ENCODE measurements at places on chromosomes 3 and 15. TPM values are rescaled to one million over a fixed set of nuclear protein-coding genes. Genes with fewer than 3 reads are reported as not detected.

MAGEL2 gene
- total RNA-seq, result 0.09 TPM

CCR3 gene
- total RNA-seq, result not detected

C3orf80 gene
- total RNA-seq, result not detected

CCDC33 gene
- not detected for total RNA-seq

CCR9 gene
- 0.09 TPM for total RNA-seq

SUCLG2 gene
- total RNA-seq, result 69.4 TPM

SUSD5 gene
- 1.4 TPM for total RNA-seq

LRRC31 gene
- 0.24 TPM for total RNA-seq

LPCAT4 gene
- total RNA-seq, result 4.5 TPM

ZBED2 gene
- total RNA-seq, result not detected

WDR93 gene
- not detected for total RNA-seq

IL17RB gene
- 1.4 TPM for total RNA-seq

CPOX gene
- total RNA-seq, result 9.8 TPM

- H3K4me3 ChIP-seq, result no peak overlapping the region
- no peaks in the 10 kb centered on the region for H3K27me3 ChIP-seq
- no peak for DNase-seq
- H3K36me3 ChIP-seq, result no peaks in the 10 kb centered on the region
- H3K4me1 ChIP-seq, result peaks cover 32% of the 10 kb centered on the region
- peak overlapping the region; percentile 83 for H3K27ac ChIP-seq
Observed at GRCh38 chr3:15612001-15612400, 10.5 kb downstream of the BTD start.

- no peaks in the 10 kb centered on the region for H3K27me3 ChIP-seq
- DNase-seq, result no peak
- no peak overlapping the region for H3K4me3 ChIP-seq
- peaks cover 10% of the 10 kb centered on the region for H3K4me1 ChIP-seq
- no peaks in the 10 kb centered on the region for H3K36me3 ChIP-seq
Observed at GRCh38 chr15:77327168-77327567, 92.7 kb downstream of the PEAK1 start.

DNA sequence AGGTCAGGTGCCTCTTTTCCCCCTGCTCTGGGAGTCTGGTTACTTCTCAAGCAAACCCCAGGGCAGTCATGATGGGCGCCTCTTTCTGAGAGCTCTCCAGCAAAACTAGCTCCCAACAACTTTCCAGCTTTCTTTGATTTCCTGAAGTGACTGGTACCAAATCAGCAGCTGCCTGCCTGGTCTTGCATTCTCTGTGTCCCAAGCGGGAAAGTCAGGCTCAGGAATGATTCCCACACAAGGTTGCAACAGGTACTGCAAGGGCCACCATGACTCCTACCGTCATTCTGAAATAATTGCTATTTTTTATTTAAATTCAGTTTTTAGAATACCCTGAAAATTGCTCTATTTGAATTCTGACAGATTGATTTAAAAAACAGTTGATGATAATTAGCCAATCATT, 658.7 kb downstream of the SQOR start:
- H3K27me3 ChIP-seq, result no peaks in the 10 kb centered on the region
- H3K4me1 ChIP-seq, result no peaks in the 10 kb centered on the region
- DNase-seq, result no peak
- no peaks in the 10 kb centered on the region for H3K36me3 ChIP-seq
- no peak overlapping the region for H3K4me3 ChIP-seq

DNA sequence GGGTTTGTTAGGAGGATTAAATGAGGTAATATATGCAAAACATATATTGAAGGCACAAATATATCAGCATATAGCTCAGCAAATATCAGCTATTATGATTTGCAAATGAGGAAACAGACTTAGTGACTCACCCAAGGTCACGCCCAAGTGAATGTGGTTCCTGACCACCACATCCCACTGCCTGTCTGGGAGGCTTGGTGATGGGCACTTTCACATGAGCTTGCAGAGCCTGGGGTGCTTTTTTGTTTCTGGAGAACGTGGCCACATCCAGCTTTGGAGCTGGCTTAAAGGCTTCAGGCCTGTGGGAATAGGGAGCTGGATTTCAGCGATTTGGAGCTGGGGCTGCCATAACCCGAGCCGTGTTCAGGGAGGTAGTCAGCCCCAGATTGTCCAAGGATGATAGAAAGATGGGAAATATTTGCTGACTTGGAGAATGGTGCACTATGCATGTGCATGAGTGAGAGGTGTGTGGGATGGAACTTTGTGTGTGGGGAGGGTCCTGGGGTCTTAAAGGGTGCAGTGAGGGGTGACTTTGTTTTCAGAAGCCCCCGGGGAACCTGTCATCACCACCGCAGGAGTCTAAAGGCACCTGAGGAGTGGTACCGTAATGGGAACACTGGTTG, 12.0 kb upstream of the FGD5 start:
- no peaks in the 10 kb centered on the region for H3K36me3 ChIP-seq
- DNase-seq, result no peak
- H3K27ac ChIP-seq, result no peak overlapping the region
- no peak overlapping the region for H3K4me3 ChIP-seq
- no peaks in the 10 kb centered on the region for H3K4me1 ChIP-seq

- no peak for DNase-seq
- no peaks in the 10 kb centered on the region for H3K36me3 ChIP-seq
- no peaks in the 10 kb centered on the region for H3K27me3 ChIP-seq
- no peak overlapping the region for H3K27ac ChIP-seq
Observed at GRCh38 chr3:134850761-134851160, 55.7 kb downstream of the EPHB1 start.

DNA sequence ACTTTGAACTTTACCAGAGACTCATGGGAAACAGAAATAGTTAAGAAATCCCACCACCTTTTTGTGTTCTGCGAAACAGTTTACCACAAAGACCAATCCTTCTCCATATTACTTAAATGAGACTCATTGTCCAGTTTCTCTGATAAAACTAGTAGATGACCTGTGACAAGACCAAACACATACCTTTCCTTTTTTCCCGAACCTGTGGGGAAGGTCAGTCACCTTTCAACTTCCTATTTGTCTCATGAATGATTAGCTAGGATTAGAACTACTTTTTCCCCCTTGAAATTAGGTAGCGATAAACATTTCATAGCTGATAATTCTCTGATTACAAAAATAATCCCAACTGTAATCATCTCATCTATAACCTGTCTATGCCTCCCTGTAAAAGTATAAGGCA, 2.3 kb upstream of the TBC1D5 start:
- no peaks in the 10 kb centered on the region for H3K36me3 ChIP-seq
- H3K4me3 ChIP-seq, result no peak overlapping the region
- H3K27me3 ChIP-seq, result no peaks in the 10 kb centered on the region
- H3K4me1 ChIP-seq, result peaks cover 19% of the 10 kb centered on the region
- no peak for DNase-seq

GRCh38 chr3:162015856-162016255, 519.2 kb downstream of the OTOL1 start:
- DNase-seq, result no peak
- H3K36me3 ChIP-seq, result no peaks in the 10 kb centered on the region
- no peak overlapping the region for H3K27ac ChIP-seq
- H3K4me1 ChIP-seq, result no peaks in the 10 kb centered on the region

DNA sequence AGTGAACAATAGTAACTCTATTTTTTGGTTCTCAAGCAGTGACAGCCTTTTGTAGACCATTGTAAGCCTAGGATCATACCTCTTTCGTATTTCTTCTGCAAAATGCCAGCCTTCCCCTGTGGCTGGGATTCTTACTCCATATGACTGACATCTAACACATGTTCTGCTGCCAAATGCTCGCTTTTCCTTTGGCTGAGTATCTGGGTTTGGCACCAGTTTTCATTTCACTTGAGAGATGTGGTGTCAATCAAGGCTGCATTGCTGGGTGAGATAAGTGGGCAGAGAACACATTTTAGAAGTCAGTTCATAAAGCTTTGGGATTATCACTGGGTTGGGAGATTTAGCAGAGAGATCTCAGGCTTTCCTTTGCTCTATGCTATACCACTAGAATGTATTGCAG, 514.7 kb upstream of the SGO1 start:
- no peak overlapping the region for H3K4me3 ChIP-seq
- H3K4me1 ChIP-seq, result no peaks in the 10 kb centered on the region
- H3K36me3 ChIP-seq, result no peaks in the 10 kb centered on the region
- DNase-seq, result no peak

DNA sequence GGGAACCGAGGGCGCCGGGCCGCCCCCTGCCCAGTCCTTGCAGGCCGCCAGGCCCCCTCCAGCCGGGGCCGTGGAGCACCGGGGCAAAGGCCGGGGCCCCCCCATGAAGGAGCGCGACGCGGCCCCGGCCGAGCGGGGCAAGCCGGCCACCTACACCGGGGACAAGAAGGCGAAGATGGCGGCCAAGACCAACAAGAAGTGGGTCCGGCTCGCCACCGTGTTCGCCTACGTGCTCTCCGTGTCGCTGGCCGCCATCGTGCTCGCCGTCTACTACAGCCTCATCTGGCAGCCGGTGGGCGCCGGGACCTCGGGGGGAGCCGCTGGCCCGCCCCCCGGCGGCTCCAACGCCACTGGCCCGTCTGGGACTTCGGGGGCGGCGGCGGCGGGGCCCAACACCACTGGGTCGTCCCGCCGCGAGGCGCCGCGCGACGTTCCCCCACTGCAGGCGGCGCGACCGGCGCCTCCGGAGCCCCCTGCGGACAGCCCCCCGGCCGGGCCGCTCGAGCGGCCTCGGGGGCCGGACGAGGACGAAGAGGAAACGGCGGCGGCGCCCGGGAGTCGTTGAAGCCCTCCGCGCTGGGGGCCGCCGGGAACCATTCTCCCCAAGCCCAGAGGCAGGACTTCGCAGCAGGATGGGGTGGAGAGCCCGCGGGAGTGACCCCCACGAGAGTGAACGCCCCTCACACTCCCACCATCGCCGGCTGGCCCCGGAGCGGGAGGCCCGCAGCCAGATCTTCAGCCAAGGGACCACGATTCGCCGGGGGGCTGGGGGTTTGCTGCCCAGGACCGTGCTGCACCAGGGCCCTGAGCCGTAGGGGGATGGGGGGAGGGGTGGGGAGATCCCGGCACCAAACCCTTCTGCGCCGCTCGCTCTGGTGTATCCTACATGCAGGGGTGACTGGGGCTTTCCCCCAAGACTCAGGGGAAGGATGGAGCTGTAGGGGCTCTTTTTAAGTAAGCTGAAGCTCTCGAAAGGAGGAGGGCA, 753 bp downstream of the INAFM2 start:
- H3K27me3 ChIP-seq, result no peaks in the 10 kb centered on the region
- DNase-seq, result no peak
- H3K4me3 ChIP-seq, result peak overlapping the region; percentile 84
- peaks cover 8% of the 10 kb centered on the region for H3K36me3 ChIP-seq

DNA sequence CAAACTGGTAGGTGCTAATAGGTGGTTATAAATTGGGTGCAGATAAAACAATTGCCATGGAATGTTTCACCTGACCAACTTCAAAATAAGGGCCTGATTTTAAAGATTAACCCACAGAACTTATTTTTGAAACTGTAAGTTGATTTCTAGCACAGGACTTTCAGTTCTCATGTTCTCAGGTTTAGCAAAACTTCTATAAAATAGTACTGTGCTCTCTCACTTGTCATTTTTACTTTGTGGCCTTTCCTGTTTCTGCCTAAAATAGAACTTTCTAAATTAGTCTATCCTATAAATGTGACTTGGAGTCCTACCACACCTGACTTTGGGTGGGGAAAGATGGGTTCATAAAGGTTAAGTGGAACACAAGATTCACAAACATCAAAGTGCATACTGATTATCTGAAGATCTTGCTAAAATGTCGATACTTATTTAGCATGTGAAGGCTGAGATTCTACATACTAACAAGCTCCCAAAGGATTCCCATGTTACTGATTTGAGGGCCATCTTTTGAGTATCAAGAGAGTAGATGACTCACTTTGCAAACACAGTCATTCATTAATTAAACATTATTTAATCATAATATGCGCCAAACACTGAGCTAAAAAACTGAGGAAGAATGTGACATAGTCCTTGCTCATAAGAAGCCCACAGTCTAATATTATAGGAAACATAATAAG, 38.6 kb downstream of the BTLA start:
- H3K4me1 ChIP-seq, result no peaks in the 10 kb centered on the region
- no peaks in the 10 kb centered on the region for H3K36me3 ChIP-seq
- no peak overlapping the region for H3K27ac ChIP-seq
- no peak for DNase-seq
- no peaks in the 10 kb centered on the region for H3K27me3 ChIP-seq

GRCh38 chr3:70517124-70517890, 204.9 kb upstream of the MDFIC2 start:
- H3K4me1 ChIP-seq, result no peaks in the 10 kb centered on the region
- no peaks in the 10 kb centered on the region for H3K36me3 ChIP-seq
- no peak for DNase-seq
- H3K4me3 ChIP-seq, result no peak overlapping the region
- no peak overlapping the region for H3K27ac ChIP-seq

DNA sequence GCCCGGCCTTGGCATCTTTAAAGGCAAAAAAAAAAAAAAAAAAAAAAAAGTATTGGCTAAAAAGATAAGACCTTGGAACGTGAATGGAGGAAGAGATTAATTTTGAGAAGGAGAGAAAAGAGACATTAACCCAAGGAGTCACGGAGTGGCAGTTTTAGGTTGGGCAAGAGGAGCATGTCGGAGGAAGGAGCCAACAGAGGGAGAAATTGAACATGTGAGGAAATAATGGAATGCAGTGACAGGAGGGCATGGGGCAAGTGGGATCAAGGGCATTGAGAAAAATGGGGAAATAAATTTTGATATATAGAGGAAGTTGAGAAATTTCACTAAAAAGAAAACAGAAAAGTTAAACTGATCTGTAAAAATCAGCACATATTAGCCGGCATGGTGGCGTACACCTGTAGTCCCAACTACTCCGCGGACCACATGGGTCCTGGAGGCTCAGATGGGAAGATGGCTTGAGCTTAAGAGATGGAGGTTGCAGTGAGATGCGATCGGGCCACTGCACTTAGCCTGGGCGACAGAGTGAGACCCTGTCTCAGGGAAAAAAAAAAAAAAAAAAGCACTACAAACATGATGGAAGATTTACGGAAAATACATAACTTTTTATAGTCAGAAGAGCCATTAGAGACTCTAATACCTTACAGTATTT, 1.2 kb downstream of the HAUS2 start:
- peaks cover 3% of the 10 kb centered on the region for H3K36me3 ChIP-seq
- no peak for DNase-seq
- H3K4me1 ChIP-seq, result peaks cover 27% of the 10 kb centered on the region
- H3K4me3 ChIP-seq, result peak overlapping the region; percentile 80
- H3K27me3 ChIP-seq, result no peaks in the 10 kb centered on the region

- no peak overlapping the region for H3K4me3 ChIP-seq
- no peaks in the 10 kb centered on the region for H3K36me3 ChIP-seq
- no peak overlapping the region for H3K27ac ChIP-seq
Observed at GRCh38 chr3:88812576-88812975, 294.8 kb upstream of the EPHA3 start.

DNA sequence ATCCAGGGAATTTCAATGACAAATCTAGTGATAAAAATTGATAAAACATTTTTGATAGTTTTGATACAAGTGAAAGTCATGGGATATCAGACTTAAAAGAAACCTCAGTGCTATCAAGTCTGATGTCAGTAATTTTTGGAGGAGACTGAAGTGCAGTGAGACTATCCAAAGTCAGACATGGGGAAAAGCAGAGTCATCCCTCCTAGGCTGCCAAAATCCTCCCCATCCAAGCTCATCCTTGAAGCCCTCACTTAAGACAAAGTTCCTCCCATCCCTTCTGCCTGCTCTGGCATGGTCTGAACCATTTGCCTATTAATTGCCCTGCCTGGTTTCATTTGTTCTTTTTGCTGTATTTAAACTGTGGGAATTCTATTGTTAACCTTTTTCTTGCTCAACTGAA, 456.9 kb upstream of the UBE2E2 start:
- no peaks in the 10 kb centered on the region for H3K27me3 ChIP-seq
- DNase-seq, result no peak
- H3K4me3 ChIP-seq, result no peak overlapping the region
- no peaks in the 10 kb centered on the region for H3K36me3 ChIP-seq
- no peak overlapping the region for H3K27ac ChIP-seq

GRCh38 chr3:129598484-129598883, 8.0 kb downstream of the PLXND1 start:
- H3K4me1 ChIP-seq, result peaks cover 83% of the 10 kb centered on the region
- H3K36me3 ChIP-seq, result no peaks in the 10 kb centered on the region
- H3K27ac ChIP-seq, result peak overlapping the region; percentile 68
- DNase-seq, result no peak
- H3K4me3 ChIP-seq, result no peak overlapping the region
- no peaks in the 10 kb centered on the region for H3K27me3 ChIP-seq
